ENCODE measurements at places on chromosomes 7 and 10.

- no peak for DNase-seq
Observed at GRCh38 chr7:101102026-101102425, 16.7 kb downstream of the TRIM56 start.

DNA sequence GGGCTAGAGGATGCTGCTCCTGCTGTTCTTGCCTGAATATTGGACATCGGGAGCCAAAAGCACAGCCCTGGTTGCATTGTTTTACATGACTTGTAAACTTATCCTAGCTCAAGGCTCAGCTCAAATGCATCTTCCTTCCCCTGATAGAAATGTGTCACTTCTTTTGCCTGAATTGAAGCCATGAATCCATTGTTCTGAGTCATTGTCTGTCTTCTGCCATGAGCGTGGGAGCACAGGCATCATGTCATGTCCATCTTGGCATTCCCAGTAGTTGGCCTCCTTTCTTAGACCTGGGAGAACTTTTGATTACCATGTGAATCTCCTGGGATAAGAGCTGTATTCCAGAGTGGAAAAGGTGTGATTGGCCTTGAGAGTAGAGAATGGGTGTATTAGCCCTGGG is 54.1 kb upstream of the OPN4 start:
- DNase-seq, result no peak

- DNase-seq, result no peak
Observed at GRCh38 chr10:68155615-68156210, 46.4 kb downstream of the MYPN start.

DNA sequence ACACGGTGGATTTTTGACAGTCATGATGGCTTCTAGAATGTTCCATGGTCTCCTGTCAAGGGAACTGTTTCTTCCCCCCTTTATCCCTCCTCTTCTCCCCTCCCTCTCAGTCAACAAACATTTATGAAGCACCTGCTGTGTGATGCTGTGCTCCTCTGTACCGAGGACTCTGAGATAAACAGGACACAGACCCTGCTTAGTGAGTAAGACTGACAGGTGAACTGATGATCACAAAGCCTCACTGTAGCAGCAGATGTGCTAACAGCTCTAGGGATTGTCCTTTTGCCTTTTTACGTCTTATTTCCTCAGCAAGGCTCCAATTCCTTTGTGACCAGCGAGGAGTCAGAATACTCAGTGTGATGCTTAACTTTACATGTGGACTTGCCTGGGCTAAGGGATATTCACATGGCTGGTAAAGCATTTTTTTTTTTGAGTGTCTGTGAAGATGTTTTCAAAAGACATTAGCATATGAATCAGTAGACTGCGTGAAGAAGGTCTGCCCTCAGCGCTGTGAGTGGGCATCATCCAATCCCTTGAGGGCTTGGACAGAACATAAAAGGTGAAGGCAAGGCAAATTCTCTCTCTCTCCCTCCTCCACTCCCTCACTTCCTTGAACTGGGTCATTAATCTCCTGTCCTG is 170.1 kb downstream of the ADRA2A start:
- no peak for DNase-seq
